Memory B cell (primary cell): ENCODE measurements at places on chromosomes 4 and X.

GRCh38 chrX:49292400-49293362 lies 10.8 kb upstream of the GAGE10 start:
- DNase-seq = no peak

DNA sequence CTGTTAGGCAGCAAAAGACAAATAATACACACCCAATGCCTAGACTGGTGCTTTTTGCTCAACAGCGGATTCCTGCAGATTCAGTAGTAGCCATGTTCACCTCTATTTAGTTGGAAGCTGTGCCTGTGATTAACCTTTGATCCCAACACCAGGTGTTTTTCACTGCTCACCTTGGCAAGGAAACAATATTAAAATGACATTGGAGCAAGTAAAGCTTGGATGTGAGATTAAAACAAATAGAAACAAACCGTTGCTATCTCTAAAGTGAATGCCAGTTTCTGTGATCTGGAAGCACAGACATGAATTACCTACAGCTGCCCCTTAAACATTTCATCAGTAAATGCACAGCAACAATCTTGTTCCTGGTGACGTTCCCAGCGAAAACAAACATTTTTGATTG lies 35.7 kb downstream of the MAGEB17 start:
- no peak for DNase-seq

DNA sequence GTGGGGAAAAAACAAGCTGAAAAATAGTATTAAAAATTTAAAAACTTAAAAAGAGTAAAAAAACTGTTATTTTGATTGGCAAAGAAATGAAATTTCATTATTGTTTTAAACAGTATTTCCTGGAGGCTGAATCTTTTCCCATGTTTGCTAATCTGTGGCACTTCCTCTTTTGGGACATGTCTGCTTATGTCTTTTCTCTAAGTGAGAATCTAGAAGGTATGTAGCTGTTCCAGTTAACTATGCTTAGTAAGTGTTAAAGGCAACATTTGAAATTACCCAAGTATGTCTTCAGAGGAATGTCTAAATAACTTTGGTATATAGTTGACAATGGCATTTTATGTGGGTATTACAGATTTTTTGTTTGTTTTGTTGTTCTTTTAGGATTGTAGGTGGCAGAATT lies 81.6 kb upstream of the TBC1D9 start:
- no peak for DNase-seq

GRCh38 chrX:134244043-134244442 lies 7.1 kb downstream of the CCDC160 start:
- no peak for DNase-seq

GRCh38 chrX:153580700-153581386 lies 18.1 kb downstream of the CCNQ start:
- no peak for DNase-seq

GRCh38 chr4:172141025-172141424 lies 327.8 kb downstream of the GALNTL6 start:
- no peak for DNase-seq

- DNase-seq = no peak
Measured at GRCh38 chrX:27548624-27549023, 41.5 kb upstream of the DCAF8L2 start.

- no peak for DNase-seq
Measured at GRCh38 chrX:1597345-1598020, 6.1 kb downstream of the AKAP17A start.
